ENCODE measurements at places on chromosomes 3 and 15.

DNA sequence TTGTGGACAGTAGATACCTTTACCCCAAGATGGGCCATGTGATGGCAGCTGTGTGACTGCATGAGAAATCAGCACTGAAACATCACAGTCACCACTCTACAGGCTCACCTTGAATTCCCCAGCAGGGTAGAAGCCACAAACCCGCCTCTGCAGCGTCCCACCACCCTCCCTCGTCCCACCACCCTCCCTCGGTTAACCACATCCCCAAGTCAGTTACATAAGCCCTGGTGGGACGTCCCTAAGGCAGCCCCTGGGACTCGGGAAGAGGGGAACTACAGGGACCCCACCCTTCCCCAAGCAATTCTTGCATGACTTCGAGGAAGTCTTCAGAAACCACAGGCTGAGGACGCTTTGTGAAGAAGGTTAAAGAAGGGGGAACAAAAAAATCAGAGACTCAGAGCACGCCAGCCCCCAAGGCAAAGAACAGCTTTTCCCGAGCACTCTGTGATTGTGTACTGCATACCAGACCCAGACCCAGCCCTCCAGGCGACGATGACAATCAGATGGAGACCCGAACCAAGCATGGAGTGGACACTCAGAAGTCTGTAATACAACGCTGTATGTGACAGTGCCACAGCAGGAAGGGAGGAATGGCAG, 60.5 kb downstream of the SH3BP5 start:
- DNase-seq, result peak; percentile 79

DNA sequence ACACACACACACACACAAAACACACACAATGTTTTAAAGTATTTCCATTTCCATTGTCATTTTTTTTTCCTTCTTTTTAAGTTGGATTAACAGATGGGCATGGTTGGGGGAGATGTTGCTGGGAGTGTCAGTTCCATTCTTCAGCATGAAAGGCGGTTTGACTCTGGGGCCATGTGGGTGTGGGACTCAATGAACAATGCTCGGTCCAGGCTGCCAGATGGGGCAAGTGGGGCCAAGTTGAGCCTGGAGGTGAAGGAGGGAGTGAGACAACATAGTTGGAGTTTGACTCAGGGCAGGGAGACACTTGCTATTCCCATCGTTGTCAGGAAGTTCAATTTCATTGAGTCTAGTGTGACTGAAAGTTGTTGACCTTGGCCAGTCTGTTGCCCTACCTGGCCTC, 125.3 kb downstream of the TLE3 start:
- no peak for DNase-seq

DNA sequence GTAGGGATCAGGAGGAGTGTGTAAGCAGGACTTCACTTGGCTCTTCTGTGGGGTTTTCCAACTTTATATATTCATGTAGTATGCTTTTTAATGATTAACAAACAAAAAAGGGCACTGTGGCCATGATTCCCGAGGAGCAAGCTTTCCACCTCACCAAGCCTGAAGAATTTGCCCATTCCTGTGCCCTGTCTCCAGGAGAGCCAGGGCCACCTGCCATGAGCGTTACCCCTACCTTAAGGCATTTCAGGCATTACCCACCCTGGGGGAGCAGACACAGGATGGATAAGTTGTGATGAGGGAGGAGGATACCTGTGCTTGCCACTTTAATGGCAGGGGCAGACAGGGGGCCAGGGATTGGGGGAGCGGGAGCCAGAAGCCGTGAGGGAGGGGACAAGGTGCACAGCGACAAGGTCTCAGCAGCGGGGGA, 3.0 kb downstream of the TRPM1 start:
- no peak for DNase-seq

DNA sequence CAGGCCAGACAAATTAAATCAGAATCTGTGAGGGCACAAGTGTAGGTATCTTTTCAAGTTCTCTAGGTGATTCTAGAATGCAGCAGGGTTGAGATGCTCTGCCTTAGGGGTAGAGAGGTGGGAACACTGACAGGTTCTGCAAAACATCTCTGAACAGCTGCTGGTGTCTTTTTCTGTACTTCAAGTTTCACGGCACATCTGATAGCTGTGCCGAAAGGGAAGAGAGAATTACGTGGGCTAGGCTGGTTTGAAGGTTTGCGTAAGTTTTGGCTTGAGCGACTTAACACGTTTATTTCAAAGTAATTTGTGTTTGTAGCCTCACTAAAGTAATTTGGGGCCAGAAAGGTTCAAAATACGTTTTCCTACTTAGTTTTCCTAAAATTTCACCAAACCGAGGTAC, 22.5 kb downstream of the PXK start:
- DNase-seq, result no peak

- DNase-seq, result no peak
Observed at GRCh38 chr3:66082679-66083078, 44.0 kb upstream of the MAGI1 start.

DNA sequence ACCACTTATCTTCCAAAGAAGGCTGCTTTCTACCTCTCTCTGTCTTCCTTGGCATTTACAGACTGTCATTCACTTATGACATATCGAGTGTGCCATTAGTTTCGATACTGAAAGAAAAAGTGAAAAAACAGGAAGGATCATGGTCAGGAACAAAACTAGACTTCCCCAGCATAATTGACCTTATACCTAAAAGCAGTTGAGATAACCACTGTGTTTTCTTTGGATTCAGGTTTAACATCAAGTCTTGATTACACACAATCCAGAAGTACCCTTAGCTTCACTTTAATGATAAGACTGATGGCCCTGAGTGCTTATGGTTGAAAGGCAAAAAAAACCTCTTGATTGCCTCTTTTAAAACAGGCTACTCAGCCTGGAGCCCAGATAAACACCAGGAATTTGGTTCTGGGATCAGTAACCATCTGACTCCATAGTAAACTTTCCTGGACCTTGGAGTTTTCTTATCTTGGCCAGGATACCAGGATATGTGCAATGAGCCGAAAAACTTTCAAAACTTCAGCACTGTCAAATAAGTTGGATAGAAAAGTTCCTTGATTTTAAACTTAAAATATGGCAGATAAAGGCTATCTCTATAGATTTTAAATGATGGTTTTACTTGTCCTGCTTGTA, 5.0 kb upstream of the UACA start:
- no peak for DNase-seq

GRCh38 chr3:111538681-111539083, 3.3 kb upstream of the CD96 start:
- no peak for DNase-seq

- no peak for DNase-seq
Observed at GRCh38 chr15:101654171-101654570, 2.0 kb upstream of the TM2D3 start.

DNA sequence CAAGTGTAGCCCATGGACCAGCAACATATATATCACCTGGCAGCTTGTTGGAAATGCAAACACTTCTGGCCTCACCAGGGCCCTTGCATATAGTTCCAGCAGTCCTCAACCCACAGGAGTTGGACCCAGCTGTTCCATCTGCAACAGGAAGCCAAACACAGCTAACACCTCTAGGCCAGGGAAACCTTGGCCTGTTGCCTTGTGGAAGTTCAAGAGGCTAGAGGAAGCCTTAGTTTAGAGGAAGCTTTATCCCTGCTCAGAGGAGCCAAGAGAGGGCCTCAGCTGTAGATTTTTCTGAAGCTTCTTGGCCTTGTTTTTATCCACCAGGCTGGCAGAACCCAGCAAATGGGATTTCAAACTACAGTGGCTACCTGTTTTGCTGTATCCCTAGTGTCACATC, 11.4 kb downstream of the FHIT start:
- DNase-seq, result no peak

DNA sequence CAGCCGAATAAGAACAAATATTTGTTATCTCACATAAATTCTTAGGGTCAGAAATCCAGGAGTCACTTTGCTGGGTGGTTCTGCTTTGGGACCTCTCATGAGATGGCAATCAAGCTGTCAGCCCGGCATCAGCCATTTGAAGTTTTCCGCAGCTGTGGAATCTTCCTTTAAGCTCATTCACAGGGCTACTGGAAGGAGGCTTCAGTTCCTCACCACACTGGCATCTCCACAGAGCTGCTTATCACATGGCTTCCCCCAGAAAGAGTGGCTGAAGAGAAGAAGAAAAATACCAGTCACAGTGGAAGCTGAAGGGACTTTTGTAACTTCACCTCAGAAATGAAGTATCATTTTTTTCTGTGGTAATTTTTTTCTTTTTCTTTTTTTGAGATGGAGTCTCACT, 267.7 kb downstream of the CHL1 start:
- DNase-seq, result no peak

DNA sequence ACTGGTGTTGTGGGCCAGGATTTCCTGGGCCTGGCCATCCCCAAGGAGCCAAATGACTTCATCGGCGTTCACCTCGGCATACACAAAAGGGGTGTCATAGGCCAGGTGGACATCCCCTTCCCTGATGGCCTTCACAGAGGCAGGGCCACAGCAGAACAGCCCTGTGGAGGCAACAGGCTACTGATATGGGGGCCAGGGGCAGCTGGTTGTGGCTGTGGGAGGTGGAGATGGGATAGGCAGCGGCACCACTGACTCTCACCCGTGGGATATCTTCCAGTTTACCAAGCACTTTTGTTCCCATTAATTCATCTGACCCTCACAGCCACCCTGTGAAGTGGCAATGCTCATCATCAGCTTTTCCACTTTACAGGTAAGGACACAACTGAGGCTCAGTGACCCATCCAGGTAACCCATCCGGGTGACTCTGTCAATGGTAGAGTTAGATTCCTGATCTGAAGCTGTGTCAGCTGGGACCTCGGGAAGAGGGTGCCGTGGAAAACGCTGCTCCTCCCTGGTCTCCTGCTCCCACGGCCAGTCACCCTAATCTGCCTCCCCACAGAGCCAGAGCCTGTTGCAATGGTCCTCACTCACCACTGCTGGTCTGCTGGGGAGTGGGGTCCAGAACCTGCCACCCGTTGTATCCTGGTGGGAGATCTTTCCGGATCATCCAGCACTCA, 15.3 kb upstream of the TGM5 start:
- no peak for DNase-seq

DNA sequence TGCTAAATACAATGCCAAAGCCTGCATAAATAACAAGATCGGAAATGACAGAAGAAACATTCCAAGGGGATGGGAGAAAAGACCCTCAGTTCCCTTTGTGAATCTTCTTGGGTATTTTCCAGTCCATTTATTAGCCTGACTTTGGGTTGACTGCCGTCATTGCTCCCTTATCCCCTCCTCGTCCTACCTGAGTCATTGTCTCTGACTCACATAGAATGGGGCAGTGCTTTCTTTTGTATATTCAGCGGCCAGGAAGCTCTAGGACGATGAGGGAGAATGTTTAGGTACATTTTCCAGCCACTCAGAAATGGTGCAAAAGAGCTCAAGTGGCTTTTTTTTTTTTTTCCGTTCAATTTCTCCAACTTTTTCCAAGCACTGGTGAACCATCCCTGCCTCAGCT, 71.6 kb downstream of the KAT2B start:
- DNase-seq, result no peak

- DNase-seq, result no peak
Observed at GRCh38 chr3:143672396-143673165, 175.7 kb downstream of the SLC9A9 start.

DNA sequence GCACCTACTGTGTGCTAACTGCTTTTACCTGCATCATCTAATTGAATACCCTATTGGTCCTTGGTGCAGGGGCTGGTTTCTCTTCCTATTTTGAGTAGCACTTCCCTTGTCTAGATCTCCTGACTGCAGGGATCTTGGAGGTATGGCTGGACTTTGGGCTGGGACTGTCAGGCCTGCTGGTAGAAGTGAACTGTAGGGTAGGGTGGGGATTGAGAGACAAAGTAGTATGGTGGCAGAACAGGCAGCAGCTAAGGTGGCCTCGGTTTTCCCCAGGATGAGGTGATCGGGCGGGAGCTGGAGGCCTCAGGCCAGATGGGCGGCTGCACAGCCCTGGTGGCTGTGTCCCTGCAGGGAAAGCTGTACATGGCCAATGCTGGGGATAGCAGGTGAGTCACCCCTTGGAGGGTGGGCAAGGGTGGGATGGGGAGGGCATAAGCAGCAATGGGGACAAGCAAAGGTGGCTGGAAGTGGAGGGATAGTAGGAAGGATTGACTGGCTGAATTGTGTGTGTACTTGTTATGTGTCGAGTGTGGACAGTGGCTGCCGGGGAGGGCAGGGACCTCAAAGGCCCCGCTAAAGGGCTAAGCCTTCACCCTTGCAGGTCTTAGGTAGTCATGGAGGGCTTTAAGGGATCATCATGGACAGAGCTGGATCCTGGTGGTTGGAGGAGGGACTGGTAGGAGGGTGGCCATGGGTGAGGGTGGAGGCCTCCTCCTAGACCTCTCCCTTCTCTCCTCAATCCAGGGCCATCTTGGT, 2.0 kb downstream of the PPM1M start:
- DNase-seq, result peak; percentile 42

GRCh38 chr15:84907731-84908130, 23.3 kb downstream of the SLC28A1 start:
- no peak for DNase-seq

GRCh38 chr15:63323798-63324563, 46.6 kb downstream of the APH1B start:
- DNase-seq, result no peak

GRCh38 chr15:39920510-39921273, 626 bp upstream of the GPR176 start:
- DNase-seq, result peak; percentile 91

GRCh38 chr3:25826510-25826909, 36.6 kb downstream of the OXSM start:
- no peak for DNase-seq

GRCh38 chr15:42549741-42550392, 1.2 kb downstream of the HAUS2 start:
- DNase-seq, result no peak

- no peak for DNase-seq
Observed at GRCh38 chr3:139332092-139332491, 11.7 kb upstream of the MRPS22 start.

- no peak for DNase-seq
Observed at GRCh38 chr3:53056442-53056841, 10.6 kb upstream of the SFMBT1 start.

- DNase-seq, result no peak
Observed at GRCh38 chr3:67737906-67738865, 83.8 kb upstream of the SUCLG2 start.

DNA sequence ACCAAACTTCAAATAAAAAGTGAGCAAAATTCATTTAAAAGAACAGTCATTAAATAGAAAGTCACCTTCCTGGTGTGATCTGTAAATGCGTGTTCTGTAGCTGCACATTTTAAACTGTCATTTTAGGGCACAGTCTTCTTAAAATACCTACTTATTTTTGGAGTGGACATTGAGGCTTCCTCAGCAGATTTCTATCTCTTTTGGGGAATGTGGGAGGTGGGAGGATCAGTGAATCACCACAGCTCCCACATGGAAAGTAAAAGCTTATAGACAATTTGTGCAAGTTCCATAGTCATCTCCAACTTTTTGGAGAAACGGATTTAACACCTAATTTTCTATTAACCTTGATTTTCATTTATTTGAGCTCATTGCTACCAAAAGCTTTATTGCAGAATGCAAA, 21.0 kb upstream of the MOBP start:
- DNase-seq, result no peak

- no peak for DNase-seq
Observed at GRCh38 chr3:183129243-183129642, 29.9 kb upstream of the MCCC1 start.

DNA sequence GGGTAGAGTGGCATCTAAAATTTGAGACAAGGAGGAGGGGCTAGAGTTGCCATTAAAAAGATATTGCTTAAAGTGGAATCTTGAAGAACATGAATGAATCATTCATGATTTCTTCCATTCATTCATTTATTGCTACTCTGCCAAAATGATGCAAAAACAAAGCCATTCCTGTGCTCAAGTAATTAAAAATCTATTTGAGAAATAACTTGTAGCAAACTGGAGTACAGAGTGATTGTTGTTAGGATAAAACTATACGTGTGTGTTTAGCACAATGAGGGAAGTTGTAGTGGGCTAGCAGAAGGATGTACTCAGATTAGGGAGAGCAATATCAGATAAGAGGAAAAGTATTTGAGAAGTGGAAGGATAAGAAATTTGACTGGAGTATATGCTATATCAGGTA, 11.7 kb upstream of the CLDN1 start:
- DNase-seq, result no peak

All from activated T-cell treated with anti-CD3 and anti-CD28 coated beads, Interleukin-2, amount 50 U/mL, for 24 hours (primary cell).